ENCODE measurements at places on chromosomes 6 and 20. TPM values are rescaled to one million over a fixed set of nuclear protein-coding genes. Genes with fewer than 3 reads are reported as not detected.

DNA sequence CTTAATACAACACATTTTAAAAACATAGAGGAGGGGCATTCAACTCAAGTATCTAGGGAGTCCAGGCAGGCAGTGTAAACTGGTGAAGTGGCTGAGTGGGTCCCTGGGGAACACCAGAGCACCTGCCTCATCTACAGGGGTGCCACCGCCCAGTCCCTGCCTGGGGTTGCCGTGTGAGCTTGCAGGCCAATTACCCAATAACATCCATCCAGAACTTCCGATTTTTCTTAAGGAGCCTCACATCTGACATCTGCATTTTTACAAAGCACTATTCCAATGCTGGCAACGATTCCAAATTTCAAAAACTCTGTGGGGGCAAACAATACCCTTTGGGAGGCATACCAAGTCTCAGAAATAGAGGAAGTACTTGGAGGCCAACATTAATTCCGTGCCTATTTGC lies 288.4 kb upstream of the TSHZ2 start:
- no peak for DNase-seq

- no peak for DNase-seq
These were observed 181.8 kb downstream of the TAF4 start for GRCh38 chr20:61883857-61884393.

GRCh38 chr6:37971266-37971665 lies 151.7 kb downstream of the ZFAND3 start:
- DNase-seq: no peak

Gene GRM1
- 0.12 TPM for total RNA-seq

GRCh38 chr20:59807909-59808728 lies 125.3 kb downstream of the SYCP2 start:
- no peak for DNase-seq

Gene PSORS1C2
- not detected for total RNA-seq

DNA sequence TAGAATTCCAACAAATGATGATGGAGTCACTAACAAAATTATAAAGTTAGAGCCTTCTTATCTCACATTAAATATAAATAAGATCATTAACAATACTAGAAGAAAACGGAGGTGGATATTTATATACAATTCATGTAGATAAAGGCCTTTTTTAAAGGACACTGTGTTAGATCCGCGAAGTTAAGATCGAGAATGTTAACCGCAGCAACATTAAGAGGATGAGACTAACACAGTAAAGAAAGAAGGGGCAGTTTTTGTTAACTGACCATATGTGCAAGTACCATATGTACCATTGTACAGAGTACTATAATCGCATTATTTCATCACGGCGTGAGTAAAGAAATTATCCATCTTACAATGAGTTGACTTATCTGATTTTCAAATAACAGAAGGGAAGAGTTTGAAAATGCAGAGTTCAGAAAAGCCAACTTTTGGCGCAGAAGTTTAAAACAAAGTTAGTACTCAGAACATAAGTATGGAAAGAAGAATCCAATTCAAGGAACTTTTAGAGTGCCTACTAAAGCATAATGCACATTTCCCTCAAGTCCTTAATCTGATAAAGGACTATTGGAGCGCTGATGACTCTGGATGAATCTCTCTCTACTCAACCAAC lies 1.4 kb downstream of the FBXL4 start:
- DNase-seq: peak; percentile 15

GRCh38 chr20:22791877-22792525 lies 207.6 kb upstream of the FOXA2 start:
- DNase-seq: no peak

DNA sequence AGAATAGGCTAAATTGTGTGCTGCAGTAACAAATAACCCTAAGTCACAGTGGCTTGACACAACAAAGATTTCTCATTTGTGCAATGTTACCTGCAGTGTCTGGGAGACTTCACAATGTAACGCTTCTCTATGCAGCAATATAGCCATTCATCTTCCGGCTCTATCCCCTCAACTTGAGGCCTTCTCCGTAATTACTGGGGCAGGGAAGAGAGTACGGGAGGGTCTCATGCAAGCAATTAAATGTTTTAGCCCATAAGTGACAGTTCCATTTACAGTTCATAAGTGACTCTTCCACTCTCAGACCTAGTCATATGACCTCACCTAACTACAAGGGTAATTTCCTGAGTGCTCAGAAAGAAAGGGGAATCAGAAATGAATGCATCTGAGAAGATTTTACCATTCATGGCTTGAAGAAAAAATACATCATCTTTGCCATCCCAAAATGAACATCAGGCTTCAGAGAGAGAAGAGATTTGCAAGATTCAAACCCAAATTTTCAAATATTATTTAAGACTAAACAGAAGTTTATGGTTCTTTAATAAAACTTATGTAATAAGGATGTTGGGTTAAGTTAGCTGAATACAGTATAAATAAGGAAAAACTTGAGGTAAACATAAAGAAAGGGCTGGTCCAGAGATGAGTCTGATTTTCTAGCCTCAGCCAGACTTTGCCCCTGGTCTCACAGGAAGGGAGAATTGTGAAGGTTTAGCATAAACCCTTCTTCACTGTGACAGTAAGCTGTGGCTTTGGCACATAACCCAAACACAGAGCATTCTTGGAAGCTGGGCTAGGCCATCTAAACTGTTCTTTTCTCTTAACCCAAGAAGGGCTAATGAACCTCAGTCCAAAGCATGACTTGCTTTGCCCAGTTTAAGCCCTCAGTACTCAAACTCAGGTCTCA lies 13.3 kb downstream of the GPR6 start:
- DNase-seq: no peak

DNA sequence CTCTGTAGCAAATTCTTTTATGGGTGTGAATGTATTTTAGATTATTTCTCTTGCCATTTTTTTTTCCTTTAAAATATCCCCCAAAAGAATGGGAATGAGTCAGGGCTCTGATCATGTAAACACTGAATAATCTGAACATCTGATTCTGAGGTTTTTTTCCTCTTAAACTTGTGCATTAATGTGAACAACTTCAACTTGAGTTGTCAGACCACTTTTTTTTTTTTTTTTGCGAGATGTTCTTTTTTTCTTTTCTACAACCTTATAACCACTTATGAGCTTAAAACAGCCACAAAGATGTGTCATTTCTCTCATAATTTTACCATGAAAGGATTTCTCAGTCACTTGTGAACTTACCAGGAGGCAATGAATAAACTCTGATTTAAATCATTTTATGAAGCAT lies 85.3 kb downstream of the TBC1D7 start:
- no peak for DNase-seq
